Right cardiac atrium (tissue), 5 donors: ENCODE measurements at places on chromosomes 5 and 9. TPM values are rescaled to one million over a fixed set of nuclear protein-coding genes. Genes with fewer than 3 reads are reported as not detected.
A peak's percentile ranks its signal among the peaks of the same experiment; 100 is the strongest.

Gene INSL6
- not detected for total RNA-seq

- DNase-seq: peak; percentile 45
These were observed 18.2 kb downstream of the SLC22A5 start for GRCh38 chr5:132387640-132388117.

DNA sequence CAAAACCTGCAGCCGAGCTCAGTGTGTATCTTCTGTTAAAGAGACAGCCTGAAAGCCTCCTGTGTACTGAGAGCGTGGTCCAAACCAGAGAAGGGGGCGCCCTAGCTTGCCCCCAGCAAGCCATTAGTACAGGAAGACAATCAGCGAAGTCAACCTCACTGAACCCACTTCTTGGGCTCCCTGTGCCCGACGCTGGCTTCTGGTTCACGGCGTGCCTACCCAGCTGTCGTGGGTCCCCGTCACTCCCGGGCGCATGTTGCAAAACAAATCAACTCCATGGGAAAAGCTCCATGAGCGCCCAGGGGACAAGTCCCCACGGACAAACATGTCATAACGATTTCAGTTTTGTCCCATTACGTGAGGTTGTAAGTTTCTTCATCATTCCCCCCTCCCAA is 326.9 kb downstream of the SH3GL2 start:
- DNase-seq: no peak

GRCh38 chr5:84036842-84037241 is 316.2 kb upstream of the HAPLN1 start:
- DNase-seq: no peak

GRCh38 chr5:74112372-74113195 is 486.6 kb downstream of the ARHGEF28 start:
- no peak for DNase-seq

Gene ACER2
- 2.3 TPM for total RNA-seq

Gene OTULINL
- total RNA-seq: 5.6 TPM

GRCh38 chr5:105167092-105167491 is 1604.5 kb upstream of the NUDT12 start:
- no peak for DNase-seq

Gene IGIP
- 14.9 TPM for total RNA-seq
